ENCODE measurements at places on chromosomes 12 and 14.

DNA sequence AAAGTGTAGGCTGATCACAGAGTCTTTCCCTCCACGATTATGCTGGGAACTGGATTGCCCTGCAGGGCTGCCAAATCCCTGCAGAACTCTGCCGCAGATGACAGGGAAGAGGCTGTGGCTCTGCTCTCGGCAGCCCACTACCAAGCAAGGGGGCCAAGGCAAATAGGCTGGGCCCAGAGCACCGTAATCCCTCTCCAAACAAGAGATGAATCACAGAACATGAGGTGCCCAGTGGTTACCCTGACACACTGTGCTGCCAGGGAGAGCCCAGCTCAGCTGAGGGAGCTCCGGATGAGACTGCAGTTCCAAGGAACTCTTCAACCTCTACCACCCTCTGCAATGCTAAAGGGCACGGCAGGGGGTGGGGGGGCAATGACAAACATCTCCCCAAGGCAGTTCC is 33.9 kb downstream of the STON2 start:
- DNase-seq, result no peak

DNA sequence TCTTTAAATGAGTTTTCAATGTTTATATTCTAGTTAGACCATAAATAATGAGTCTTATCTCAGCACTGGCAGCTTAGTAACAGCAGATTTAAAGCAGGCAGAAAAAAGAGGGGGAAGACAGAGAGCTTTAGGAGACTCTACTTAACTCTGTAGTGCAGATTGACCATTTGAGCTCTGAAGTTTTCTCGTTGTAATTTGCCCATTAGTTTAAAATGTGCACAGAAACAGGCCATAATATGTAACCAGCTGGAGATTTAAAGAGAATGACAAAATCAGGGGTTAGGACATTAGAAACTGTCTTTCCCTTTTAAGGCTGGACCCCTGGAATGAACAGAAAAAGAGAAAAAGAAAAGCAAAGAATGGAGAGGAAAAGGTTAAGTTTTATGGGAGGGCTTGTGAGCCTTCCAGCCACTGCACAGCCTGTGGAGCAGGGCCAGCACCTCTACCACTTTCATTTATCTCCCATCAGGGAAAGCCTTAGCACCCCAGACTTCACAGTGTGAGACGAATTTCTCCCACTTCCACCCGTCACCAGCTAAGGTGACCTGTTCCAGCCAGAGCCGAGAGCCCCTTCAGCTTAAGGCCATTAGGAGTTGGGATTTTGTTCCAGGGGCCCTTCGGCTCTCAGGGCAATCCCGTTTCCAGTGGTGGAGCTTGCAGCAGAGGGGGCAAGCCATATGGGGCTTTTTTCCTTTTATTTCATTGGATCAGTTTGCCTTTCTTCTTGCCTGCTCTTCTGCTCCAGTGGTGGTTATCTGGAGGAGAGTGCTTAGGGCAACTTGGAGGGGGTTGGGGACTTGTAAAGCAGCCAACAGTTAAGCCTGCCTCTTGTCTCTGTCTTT is 8.0 kb downstream of the IL22 start:
- DNase-seq, result no peak

GRCh38 chr12:79482323-79482722 is 208.4 kb downstream of the PAWR start:
- DNase-seq, result no peak

- no peak for DNase-seq
These were observed 170.0 kb downstream of the KLHL28 start for GRCh38 chr14:44791730-44792129.

- no peak for DNase-seq
These were observed 969.1 kb upstream of the NOVA1 start for GRCh38 chr14:27566843-27567382.

- DNase-seq, result no peak
These were observed 20.3 kb upstream of the ADGRD1 start for GRCh38 chr12:130933269-130933995.

Data from hematopoietic multipotent progenitor cell treated with erythropoietin and hydrocortisone succinate and interleukin-3 and kit ligand, for 15 days (in vitro differentiated cells).